Esophagus muscularis mucosa (tissue), 4 donors: ENCODE measurements at places on chromosomes 7 and 10.

DNA sequence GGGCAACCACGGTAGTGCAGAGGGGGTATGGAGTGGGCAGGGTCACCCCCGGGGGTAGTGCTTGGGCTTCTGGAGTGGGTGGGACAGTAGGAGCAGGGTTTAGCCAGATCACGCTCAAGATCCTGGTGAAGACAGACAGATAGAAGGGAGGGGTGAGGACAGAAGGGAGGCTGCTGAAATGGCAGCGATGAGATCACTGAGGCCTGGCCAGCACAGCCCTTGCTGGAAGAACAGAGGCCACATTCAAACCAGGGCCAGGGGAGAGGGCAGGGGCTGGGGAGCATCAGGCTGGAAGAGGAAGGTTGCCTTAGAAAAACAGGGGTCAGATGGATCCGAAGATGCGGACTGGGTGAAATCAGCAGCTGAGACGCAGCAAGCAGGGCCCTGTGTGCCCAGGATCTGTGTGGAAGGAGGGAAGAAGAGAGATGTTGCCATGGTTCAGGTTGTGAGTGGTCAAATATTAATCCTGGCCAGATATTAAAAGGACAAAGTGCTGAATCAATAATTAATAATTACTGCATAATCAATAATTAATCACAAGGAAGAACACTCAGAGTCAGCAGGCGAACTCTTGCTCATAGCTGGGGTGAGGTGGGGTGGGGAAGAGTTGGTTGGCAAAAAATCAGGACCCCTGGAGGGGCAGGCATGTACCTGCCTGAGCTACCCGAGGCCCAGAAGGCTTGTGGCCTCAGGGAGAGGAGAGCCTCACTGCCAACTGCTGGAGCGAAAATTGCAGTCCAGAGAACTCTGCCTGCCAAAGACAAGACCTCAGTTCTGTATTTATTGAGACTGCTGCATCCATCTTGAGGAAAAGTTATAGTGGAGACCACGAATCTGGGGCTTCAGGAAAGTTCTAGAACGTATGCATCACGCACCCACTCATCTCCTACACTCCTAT lies 105.7 kb downstream of the GRB10 start:
- DNase-seq, result no peak

GRCh38 chr10:18264466-18265050 lies 124.3 kb downstream of the CACNB2 start:
- peak; percentile 66 for DNase-seq

DNA sequence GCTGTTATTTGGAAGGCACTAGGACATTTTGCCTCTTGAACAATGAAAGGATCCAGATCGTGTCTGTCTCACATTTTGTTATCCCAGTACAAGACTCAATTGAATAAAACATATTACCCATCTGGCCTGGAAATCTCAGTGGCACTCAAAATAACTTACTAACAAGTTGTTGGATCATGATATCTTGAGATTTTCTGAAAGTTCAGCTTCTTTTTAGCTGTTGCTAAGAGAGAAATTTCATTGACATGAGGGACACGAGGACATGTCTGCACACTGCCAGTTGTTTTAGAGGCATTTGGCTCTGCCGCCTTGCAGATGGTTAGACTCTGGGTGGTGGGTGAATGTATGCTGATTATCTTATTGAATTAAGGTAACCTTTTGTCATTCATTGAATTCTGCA lies 41.0 kb downstream of the KAT6B start:
- no peak for DNase-seq

DNA sequence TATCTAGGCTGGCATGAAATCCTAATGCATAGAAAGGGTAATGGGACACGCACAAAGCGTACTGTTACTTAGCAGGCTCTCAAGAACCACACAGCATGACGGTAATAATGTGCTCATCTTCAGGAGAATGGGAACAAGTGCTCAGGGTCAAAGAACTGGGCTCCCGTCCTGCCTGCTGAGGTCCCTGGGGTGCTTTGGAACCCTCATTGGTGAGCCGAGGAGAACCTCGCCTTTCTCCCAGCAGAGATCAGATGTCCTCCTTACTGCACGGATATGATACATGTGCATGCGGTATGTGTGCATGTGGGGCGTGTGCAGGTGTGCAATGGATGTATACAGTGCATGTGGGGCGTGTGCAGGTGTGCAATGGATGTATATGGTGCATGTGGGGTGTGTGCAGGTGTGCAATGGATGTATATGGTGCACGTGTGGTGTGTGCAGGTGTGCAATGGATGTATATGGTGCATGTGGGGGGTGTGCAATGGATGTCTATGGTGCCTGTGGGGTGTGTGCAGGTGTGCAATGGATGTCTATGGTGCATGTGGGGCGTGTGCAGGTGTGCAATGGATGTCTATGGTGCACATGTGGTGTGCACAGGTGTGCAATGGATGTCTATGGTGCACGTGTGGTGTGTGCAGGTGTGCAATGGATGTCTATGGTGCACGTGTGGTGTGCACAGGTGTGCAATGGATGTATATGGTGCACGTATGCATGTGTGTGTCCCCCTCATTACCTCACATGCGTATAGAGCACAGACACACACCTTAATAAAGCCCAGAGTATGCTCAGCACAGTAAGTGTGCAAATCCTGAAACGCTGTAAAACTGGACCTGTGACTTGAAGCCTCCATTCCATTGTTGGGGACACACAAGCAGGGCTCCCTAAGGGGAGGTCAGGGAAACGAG lies 336.3 kb downstream of the PTPRN2 start:
- no peak for DNase-seq

DNA sequence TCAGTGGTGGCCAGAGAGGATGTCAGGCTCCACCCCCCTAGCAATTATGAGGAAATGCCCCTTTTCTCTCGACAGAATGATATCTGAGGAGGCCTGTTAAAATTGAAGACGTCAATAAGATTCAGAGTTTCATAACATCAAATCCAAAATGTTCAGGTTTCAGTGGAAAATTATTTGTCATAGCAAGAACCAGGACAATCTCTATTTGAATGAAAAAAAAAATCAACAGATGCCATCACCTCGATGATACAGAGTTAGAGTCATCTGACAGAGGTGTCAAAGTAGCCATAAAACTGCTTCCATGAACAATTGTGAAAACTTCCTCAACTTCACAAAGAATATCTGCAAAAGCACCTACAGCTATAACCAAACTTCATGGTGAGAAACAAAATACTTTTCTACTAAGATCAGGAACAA lies 7.7 kb downstream of the TMEM273 start:
- no peak for DNase-seq

DNA sequence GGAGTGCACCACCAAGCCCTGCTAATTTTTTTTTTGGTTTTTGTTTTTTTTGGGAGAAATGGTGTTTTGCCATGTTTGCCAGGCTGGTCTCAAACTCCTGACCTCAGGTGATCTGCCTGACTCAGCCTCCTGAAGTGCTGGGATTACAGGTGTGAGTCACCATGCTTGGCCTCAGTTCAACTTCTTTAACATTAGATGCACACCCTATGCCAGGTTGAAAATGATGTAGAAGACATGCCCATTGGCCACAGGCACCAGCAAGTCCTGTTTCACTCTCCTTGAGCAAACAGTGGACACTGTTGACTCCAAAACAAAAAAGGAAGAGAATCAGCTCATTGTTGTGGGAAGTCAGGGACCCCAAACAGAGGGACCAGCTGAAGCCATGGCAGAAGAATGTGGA lies 1205.3 kb downstream of the REEP3 start:
- DNase-seq, result no peak
